NCI-H1694 (cell line): ENCODE measurements at places on chromosomes 7 and 10.

DNA sequence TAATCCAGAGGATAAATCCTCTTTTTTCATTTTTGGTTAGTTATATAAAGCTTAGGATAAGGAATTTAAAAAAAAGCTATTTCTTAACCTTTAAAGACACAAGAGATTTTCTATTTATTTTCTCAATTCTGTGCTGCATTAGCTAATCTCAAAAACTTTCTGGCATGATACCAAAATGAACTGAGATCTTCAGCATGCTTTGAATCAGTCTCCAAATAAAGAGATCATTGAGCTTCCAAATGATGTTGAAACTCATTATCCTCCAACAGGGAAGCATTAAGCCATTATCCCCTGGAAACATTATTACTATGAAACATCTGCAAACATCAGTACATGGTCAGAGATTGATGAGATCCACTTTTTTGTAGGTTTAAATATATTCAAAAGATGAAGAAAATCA, 350.3 kb upstream of the TEX47 start:
- no peak for DNase-seq

GRCh38 chr7:103870664-103871063, 118.8 kb downstream of the RELN start:
- no peak for DNase-seq

GRCh38 chr10:89566095-89566950, 30.9 kb upstream of the SLC16A12 start:
- no peak for DNase-seq

DNA sequence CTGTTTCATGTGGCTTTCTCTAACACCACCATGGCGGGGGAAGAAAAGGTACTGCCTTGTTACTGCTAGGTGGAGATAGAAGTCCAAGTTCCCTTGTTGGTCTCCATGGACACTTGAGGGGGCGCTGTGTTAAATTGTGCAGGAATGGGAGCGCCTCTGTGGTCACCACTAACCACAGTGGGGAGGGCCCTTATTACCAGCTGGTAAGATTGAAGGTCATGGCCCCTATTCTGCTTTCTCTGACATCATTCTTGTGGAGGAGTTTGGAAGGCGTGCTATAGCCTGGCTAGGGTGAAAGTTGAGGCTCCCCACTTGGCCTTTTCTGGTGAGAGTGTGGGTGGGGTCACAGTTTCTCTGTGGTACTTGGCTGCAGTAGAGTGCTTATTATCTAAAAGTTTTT, 14.9 kb upstream of the MXI1 start:
- DNase-seq: no peak

- no peak for DNase-seq
Measured at GRCh38 chr7:138868711-138869110, 70.7 kb upstream of the ATP6V0A4 start.

DNA sequence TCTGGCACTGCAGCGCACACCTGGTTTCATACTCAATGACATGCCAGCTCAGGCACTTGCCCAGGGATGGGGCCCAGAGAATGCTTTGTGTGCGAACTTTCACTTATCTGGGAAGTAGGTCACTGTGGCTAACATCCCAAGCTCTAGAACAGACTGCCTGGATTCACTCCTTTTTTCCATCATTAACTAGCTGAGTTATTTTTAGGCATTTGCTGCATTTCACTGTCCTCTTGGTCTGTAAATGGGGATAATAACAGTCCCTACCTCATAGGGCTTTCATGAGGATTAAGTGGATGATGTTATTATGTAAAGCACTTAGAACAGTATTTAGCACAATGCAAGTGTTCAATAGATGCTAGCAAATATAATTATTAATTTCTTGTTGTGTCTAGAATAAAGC, 98.7 kb upstream of the DOCK1 start:
- DNase-seq: no peak

DNA sequence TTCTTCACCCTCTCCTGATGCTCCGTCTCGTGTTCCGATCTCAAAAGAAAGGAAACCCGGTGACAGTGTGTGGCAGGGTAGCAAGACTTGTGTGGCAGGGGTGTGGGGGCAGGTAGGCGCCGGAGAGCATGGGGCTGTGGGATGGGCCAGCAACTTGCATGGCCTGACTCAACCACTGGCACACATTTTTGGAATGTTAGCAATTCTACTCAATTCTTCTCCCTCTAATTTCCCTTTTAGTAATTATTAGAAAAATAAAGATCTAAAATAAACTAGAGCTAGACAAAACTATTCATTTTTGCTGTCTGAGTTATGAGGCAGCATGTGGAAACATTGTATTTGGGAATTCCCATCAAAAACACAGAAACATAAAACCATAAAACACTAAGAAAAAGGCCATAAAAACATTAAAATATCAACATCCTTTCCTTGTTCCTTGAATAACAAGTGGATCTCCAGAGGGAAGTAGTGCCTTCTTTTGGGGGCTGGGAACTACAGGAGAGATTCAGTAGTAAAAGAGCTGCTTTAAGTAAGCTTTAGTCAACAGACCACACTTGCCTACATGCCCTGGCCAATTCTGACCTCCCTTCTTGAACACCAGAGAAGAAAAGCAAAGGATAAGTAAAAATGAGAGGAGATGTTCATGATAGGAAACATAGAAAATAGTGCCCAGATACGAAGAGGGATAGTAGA, 21.8 kb downstream of the SEMA3C start:
- DNase-seq: no peak

- DNase-seq: no peak
Measured at GRCh38 chr7:3712841-3713240, 411.8 kb downstream of the SDK1 start.

GRCh38 chr7:79502151-79502550, 48.7 kb upstream of the MAGI2 start:
- DNase-seq: no peak

DNA sequence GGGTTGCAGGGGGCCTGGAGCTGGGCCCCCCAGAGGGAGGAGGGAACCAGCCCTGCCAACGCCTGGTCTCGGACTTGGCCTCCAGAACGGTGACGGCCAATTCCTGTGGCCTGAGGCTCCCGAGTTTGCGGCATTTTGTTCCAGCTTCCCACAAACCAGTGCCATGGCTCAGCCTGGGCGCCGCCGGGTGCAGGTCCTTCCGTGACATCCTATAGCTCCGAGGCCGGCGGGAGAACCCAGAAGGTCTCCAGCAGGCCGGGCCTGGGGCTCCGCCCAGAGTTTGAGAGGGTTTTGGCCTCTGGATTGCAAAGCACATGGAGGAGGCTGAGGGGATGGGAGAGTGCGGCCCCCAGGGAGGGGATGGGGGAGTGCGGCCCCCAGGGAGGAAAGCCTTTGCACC, 92.6 kb downstream of the UNCX start:
- no peak for DNase-seq

DNA sequence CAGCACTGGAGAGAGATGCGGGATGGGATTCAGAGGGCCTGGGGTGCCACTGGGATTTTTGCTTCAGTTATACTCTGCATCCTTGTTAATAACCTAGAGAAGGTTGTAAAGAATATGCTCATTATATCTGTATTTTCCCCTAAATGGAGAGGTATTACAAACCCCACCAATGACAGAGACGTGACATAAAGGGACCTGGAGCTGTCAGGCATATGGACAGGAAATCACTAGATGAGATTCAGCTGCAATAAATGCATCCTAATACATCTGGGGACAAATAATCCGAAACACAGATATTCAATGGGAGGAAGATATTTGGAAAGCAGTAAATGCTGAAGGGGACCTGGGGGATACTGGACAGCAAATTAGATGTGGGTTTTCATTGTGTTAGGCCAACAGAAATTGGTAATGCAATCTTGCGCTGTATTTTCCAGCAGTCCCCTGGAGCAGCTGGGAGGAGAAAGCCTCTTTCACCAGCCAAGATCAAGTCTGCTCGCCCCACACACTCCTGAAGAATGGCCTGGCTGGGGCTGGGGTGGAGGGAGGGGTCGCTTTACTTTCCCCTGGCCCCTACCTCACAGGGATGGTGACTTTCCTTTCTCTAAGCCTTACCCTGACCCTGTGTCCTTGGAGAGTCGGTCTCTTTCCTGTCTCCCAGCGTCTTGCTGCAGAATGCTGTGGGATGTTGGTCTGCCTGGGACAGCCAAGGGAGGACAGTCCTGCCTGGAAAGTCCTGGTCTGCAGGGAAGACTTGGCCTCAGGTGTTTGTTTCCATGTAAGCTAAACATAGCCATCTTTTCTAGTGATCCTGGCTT, 653.8 kb downstream of the LRMDA start:
- DNase-seq: no peak

- DNase-seq: no peak
Measured at GRCh38 chr10:114478281-114478680, 74.0 kb upstream of the AFAP1L2 start.
